ENCODE measurements at places on chromosomes 12 and 14. TPM values are rescaled to one million over a fixed set of nuclear protein-coding genes. Genes with fewer than 3 reads are reported as not detected.

The CNTN1 gene
- 15.2 TPM for total RNA-seq

The LRP1-AS gene
- total RNA-seq: not detected

The GARIN6 gene
- total RNA-seq: not detected

The ARHGDIB gene
- 153 TPM for total RNA-seq

The COQ5 gene
- total RNA-seq: 18.4 TPM

The GRIP1 gene
- 4.2 TPM for total RNA-seq

The BICDL1 gene
- total RNA-seq: 71.2 TPM

The NUAK1 gene
- total RNA-seq: 22.8 TPM

The PITPNM2 gene
- total RNA-seq: 8.1 TPM

The PLD4 gene
- total RNA-seq: not detected

- no peak for DNase-seq
Observed at GRCh38 chr14:100714258-100714892, 12.3 kb upstream of the DLK1 start.

DNA sequence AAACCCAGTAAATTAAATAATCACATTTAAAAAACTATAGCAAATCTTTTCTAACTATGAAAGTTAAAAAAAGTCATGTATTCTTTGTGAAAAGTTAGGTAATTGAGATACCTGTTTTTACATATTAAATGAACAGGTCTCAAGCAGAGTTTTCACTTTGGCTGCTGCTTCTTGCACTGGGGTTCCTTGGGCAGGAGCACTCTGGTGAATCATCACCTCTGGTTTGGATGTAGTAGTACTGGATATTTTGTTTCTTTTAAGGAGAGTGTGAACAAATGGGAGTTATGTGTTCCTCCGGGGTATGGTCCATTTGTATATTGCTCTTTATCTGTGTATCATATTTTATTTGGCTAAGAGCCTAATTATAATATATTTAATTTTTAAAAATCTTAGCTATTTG is 82.7 kb downstream of the FUT8 start:
- DNase-seq: no peak

GRCh38 chr12:116257215-116257614 is 20.3 kb downstream of the MED13L start:
- DNase-seq: no peak

- DNase-seq: no peak
Observed at GRCh38 chr14:75877292-75877691, 104.5 kb downstream of the TGFB3 start.

DNA sequence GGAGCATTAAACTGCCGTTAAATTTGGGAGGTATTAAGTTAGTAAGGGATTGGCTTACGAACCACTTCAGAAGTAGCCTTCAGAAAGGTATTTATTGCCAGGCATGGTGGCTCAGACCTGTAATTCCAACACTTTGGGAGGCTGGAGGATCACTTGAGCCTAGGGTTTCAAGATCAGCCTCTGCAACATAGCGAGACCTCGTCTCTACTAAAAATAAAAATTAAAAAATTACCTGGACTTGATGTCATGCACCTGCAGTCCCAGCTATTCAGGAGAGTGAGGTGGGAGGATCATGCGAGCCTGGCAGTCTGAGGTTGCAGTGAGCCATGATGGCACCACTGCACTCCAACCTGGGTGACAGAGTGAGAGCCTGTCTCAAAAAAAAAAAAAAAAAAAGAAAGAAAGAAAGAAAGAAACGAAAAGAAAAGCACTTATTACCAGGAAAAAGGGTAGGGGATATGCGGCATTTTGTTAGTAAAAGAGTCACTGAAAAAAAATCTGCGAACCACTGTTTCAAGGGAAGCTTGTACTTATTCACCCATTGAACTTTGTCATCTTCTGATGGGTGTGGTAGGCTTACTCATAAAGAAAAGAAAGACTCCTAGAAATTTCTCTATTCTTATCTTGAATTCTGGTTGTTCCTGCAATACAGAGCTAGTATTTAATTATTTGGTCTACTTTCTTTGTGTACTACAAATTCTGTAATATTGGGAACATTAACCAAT is 33.6 kb upstream of the PLEKHA5 start:
- DNase-seq: no peak

GRCh38 chr12:13288501-13288900 is 92.0 kb downstream of the EMP1 start:
- no peak for DNase-seq

DNA sequence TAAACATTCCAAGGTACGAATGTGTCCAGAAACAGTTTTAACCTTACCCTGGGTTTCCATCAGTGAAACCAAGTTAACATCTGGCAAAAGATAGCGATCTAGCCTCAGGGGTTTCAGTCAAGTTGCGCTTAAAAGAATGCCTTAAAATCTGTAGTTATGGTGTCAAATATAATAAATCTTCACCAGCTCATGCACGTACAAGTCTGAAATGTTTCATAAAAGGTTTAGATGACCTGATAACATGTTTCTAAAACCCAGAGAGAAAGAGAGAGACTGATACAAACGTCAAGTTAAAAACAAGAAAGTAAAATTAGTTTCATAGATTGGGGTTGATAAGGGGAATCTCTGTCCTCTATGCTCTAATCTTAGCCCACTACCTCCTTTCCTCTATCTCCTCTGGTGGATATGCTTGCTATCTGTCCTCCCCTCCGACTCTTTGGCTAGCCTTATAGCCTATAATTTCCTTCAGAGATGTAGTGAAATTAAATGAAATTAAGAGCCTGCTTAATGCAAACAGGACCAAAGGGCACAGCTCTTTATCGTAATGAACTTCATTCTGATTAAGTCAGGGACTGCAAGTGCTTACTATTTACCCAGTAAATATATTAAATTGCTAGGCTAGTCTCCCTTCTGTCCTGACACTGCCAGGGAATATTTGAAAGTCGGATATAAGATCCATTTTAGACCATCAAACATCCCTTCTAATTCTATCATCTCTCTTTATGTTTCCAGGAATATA is 18.4 kb upstream of the FOS start:
- no peak for DNase-seq

GRCh38 chr12:95673576-95673975 is 117.0 kb downstream of the NTN4 start:
- DNase-seq: no peak

- DNase-seq: no peak
Observed at GRCh38 chr12:93802698-93803423, 125.7 kb downstream of the CRADD start.

DNA sequence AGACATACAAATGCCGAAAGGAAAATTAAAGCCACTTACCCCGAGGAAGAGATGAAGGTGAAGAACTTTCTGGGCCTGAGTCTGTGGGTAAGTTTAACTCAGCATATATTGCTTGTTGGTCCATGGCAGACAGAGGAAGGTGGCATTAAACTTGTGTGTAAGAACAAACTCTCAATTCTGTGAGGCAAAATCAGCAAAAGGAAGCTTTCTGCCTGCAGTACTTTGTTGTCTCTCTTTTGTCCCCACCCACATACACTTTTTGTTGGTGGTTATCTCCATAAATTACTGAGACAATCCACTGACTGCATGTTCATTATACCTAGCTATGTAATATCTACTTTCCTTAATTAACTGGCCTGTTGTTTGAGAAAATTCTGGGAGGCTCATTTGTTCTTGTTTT is at the start of gene KLRB1:
KLRB1 (minus strand) TSS at position 201 of the 400 bp plus-strand sequence; CDS start at position 124, 77 bp downstream.
- no peak for DNase-seq

- no peak for DNase-seq
Observed at GRCh38 chr12:67069451-67070306, 199.5 kb upstream of the CAND1 start.

GRCh38 chr14:52115286-52115685 is 46.4 kb upstream of the NID2 start:
- no peak for DNase-seq

DNA sequence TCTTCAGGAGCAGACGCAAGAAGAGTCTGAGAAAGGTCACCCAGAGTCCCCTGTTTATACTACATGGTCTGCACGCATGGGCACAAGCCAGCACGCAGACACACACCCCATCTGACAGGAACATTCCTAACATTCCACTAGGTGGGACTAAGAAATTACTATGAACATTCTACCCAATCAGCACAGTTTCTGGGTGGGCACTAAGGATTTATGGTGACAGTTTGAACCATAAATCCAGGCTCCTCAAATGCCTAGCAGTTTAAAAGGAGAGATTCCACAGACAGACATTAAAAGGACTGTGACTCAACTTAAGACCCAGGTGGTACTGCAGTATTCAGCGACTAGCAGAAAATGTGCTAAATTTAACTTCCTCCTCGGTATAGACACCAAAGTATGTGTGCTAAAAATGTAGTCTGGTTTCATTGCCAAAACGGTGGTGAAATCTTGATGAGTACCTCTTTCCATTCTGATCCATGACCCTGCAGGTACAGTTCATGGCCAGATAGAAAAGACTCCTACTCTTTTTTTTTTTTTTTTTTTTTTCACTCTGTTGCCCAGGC is 16.2 kb downstream of the ABHD4 start:
- no peak for DNase-seq
